ENCODE measurements at places on chromosomes 11 and 22.

DNA sequence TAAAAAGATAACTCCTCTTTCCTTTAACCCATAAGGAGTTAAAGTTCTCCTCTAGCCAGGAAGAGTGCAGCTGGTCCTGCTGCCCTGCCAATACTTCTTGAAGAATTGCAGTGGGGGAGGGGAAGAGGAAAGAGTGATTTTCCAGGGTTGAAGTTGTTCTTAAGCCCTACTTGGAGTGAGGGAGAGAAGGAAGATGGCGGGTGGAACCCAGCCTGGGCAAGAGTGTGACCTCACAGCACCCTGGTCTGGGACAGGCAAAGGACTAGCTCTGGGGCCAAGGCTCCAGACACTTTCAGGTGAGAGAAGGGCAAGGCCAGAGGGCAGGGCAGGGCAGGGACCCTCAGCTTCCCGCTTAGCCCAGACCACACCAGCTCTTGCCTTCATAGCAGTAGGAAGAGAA, 6.6 kb downstream of the TNKS1BP1 start:
- no peak for DNase-seq

DNA sequence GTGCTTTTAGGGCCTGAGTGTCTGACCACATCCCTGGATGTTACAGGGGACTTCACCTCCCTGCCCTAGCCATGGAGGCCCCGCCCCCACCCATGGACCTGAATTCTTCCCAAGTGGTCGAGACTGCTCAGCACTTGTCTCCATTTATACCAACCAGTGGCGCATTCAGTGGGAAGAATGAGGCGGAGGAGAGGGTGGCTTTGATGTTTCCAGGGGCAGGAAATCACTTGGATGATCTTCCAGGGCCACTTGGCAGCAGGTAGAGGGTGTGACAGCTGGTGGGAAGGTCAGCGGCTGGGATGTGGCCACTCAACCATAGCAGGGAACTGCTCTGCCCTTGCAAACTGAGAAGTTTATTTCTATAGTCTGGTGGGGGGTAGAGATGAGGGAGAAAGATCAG, 155.1 kb upstream of the BLID start:
- no peak for DNase-seq

DNA sequence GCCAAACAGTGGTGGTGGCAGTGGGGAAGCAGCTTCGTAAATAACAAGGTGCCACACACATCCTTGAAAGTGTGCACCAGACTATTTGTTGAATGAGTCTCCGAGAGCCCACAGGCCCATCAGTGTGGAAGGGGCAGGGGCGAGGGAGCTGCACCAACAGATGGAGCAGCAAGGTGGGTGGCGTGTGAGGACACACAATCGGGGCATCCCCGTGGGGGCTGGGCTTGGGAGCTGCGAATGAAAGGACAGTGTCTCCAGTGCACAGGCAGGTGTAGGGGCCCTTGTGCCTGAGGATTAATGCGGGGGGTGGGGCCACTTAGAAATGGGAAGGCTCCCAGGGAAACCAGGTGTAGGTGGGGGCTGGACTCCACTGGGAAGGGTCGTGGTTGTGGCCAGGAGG, 2.8 kb downstream of the NRXN2 start:
- DNase-seq: no peak

- no peak for DNase-seq
Observed at GRCh38 chr11:125924384-125925007, 20.2 kb downstream of the DDX25 start.

GRCh38 chr11:72726266-72727220, 25.7 kb downstream of the ARAP1 start:
- DNase-seq: no peak

GRCh38 chr11:109619498-109619897, 197.5 kb downstream of the C11orf87 start:
- DNase-seq: no peak

GRCh38 chr11:2771758-2772466, 72.1 kb upstream of the KCNQ1OT1 start:
- DNase-seq: no peak

DNA sequence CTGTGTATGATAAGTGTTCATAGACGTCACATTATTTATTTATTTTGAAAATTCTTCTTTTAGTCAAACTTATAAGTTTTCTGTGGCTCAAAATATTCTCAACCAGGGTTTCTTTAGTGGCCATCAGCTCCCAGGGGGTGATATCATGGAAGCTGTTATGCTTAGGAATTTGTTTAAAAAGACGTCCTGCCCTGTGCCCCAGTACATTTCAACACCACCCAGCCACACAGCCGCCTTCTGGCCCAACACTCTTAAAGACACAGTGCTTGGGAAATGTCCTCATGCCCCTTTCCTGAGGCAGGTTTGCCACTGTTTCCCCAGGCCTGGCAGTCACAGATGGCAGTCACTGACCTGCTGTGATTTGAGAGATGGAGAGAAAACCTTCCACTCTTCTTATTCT, 19.9 kb downstream of the TSKU start:
- DNase-seq: no peak

GRCh38 chr11:105937738-105938137, 84.3 kb downstream of the MSANTD4 start:
- no peak for DNase-seq

- DNase-seq: no peak
Observed at GRCh38 chr11:288478-289397, at the start of gene PGGHG. Gene PGGHG, plus strand, starts transcription at chr11:289126. Its CDS starts 691 bp downstream, at chr11:289817.

DNA sequence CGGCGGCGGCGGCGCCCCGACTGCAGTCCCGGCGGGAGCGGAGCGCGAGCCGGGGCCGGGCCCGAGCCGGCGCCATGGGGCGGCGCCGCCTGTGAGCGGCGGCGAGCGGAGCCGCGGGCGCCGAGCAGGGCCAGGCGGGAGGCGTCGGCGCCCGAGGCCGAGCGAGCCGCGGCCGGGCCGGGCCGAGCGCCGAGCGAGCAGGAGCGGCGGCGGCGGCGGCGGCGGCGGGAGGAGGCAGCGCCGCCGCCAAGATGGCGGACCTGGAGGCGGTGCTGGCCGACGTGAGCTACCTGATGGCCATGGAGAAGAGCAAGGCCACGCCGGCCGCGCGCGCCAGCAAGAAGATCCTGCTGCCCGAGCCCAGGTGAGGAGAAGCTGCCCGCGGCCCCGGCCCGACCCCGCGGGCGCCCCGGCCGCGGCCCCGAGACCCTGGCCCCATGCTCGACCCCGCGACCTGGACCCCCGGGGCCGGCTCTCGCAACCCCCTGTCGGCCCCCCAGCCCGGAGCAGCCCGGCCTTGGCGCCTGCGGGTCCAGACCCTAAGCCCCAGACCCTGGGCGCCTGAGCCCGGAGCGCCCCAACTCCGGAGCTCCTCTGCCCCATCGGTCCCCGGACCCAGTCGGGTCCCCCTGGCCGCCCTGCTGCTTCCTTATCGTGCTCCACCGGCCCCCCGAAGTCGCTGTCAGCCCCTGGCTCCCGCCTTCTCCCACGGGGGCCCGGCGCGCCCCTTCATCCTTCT, at the start of gene GRK2:
Gene GRK2, plus strand, starts transcription at position 25 of the 739 bp plus-strand sequence. Its CDS starts 227 bp downstream, at position 252.
- no peak for DNase-seq

GRCh38 chr11:93945596-93945995, 75.6 kb upstream of the HEPHL1 start:
- no peak for DNase-seq
